A549 treated with CORT108297 at 1 μM for 4 hours (cell line): ENCODE measurements at places on chromosomes 5 and 9. TPM values are rescaled to one million over a fixed set of nuclear protein-coding genes. Genes with fewer than 3 reads are reported as not detected.

NR2F1-AS1 gene
- 3.8 to 4.6 TPM (median 4.0 TPM) in 5 replicates for total RNA-seq

PTGDS gene
- total RNA-seq = 0.16 to 0.81 TPM (median 0.57 TPM) in 5 replicates

PCDHGA2 gene
- total RNA-seq = 0.55 to 0.78 TPM (median 0.63 TPM) in 5 replicates

FOXD1 gene
- 12.2 to 19.5 TPM (median 17.4 TPM) in 5 replicates for total RNA-seq

CCL28 gene
- total RNA-seq = 0.08 to 0.23 TPM (median 0.15 TPM) in 5 replicates

PCDHGA9 gene
- total RNA-seq = 0.02 to 0.09 TPM (median 0.05 TPM) in 4 of 5 replicates, not detected in the other

IL9 gene
- total RNA-seq = not detected in 5 replicates

WNK2 gene
- total RNA-seq = 4.9 to 7.8 TPM (median 6.5 TPM) in 5 replicates

CCNH gene
- 39.4 to 58.2 TPM (median 40.8 TPM) in 5 replicates for total RNA-seq

C9orf50 gene
- 0.10 to 0.12 TPM in 2 of 5 replicates, not detected in the others for total RNA-seq

PAIP1 gene
- 103 to 114 TPM (median 108 TPM) in 5 replicates for total RNA-seq
